CD4-positive, alpha-beta T cell treated with Interleukin-15 for 4 hours (primary cell): ENCODE measurements at places on chromosomes 1 and 21.

- DNase-seq = no peak
Measured at GRCh38 chr1:248783367-248783766, 27.8 kb upstream of the LYPD8 start.

- no peak for DNase-seq
Measured at GRCh38 chr1:57340334-57341070, 83.4 kb downstream of the DAB1 start.

- no peak for DNase-seq
Measured at GRCh38 chr21:35475009-35475408, 425.9 kb upstream of the RUNX1 start.

- no peak for DNase-seq
Measured at GRCh38 chr21:21860888-21861287, 862.7 kb downstream of the NCAM2 start.

DNA sequence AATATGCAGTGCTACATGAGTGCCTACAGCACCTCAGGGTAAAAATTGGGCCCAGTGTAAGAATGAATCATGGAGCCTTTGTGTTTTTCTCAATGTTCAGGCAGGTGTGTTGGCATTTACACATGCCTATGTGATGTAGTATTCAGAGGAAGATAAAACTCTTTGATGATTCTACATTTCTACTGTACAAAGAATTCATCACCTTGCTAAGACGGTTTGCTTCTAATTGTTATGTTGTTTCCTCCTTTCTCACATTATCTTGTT lies 867.3 kb downstream of the TTLL7 start:
- DNase-seq = no peak
